GM23338 (cell line): ENCODE measurements at places on chromosomes 16 and 17. TPM values are rescaled to one million over a fixed set of nuclear protein-coding genes. Genes with fewer than 3 reads are reported as not detected.

HSD3B7 gene
- 6.4 and 12.2 TPM in 2 replicates for total RNA-seq

PGAP3 gene
- total RNA-seq = 10.7 and 12.8 TPM in 2 replicates

OR3A3 gene
- total RNA-seq = not detected in 2 replicates

ZFP1 gene
- total RNA-seq = 12.5 and 13.4 TPM in 2 replicates

OSGIN1 gene
- 0.89 and 1.6 TPM in 2 replicates for total RNA-seq

RAB26 gene
- 3.7 and 4.1 TPM in 2 replicates for total RNA-seq

VTN gene
- 0.35 TPM in 1 of 2 replicates, not detected in the other for total RNA-seq

STAC2 gene
- 1.7 and 3.1 TPM in 2 replicates for total RNA-seq

IL32 gene
- 2.3 TPM in 1 of 2 replicates, not detected in the other for total RNA-seq
